Activated T-cell treated with anti-CD3 and anti-CD28 coated beads for 4 hours (primary cell): ENCODE measurements at places on chromosomes 5 and 9.

GRCh38 chr9:93261735-93262523 lies 78.0 kb downstream of the WNK2 start:
- no peak for DNase-seq

- DNase-seq: no peak
These were observed 91.1 kb upstream of the TLE4 start for GRCh38 chr9:79480639-79481038.

DNA sequence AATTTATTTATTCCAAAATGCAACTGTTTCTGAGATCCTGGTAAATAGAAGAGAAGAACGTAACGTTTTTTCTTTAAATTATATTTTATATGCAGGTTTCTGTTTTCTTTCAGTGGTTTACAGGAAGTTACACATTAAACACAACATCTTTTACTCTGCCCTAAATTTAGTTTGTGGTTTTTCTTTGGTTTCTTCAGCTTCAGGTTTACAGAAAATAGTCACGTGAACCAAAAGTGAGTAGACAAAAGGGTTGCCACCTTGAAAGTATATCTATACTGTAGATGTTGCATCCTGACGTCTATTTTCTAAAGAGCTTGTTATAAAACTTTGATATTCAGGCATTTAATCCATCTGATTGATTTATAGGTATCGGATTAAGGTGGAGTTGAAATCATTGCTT lies 1236.6 kb downstream of the MAT2B start:
- DNase-seq: no peak

- DNase-seq: no peak
These were observed 21.1 kb upstream of the IGFBPL1 start for GRCh38 chr9:38445154-38446043.

DNA sequence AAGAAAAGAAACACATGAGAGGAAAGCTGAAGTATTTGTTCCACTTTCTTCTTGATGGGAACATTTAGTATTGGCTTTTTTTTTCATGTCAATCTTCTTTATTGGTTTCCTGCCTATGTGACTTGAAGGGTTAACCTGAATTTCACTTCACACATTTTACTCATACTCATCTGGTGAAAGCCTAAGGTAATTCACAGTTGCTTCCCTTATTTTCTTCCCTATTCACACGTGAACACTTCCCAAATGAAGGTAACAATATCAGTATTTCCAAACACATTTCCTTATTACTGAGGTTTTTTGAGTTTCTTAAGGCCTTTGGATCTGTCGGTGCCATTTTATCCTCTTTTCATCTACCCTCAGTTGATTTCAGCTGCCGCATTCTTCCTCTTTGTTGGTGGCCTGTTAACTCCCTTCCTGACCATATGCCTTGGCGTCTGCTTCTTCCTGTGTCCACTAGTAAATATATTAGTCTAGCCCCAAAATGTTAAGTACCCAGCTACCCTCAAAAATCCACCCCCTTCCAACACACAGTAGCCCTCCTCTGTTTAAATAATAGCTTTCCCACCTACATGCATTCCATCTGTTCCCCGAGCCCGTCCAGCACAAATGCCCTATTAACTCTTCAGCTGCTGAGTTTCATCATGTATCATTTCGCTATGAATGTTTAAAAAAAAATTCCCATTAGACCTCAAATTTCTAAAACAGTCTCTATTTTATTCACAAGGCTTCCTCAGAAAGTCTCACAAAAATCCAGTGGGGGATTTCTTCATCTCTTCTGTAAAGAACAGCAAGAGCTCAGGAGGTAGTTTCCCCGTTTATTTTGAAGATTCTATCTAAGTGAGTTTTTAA lies 97.3 kb downstream of the USP20 start:
- no peak for DNase-seq
